Bone marrow (tissue), 2 donors: ENCODE measurements at places on chromosomes 5 and 9.

DNA sequence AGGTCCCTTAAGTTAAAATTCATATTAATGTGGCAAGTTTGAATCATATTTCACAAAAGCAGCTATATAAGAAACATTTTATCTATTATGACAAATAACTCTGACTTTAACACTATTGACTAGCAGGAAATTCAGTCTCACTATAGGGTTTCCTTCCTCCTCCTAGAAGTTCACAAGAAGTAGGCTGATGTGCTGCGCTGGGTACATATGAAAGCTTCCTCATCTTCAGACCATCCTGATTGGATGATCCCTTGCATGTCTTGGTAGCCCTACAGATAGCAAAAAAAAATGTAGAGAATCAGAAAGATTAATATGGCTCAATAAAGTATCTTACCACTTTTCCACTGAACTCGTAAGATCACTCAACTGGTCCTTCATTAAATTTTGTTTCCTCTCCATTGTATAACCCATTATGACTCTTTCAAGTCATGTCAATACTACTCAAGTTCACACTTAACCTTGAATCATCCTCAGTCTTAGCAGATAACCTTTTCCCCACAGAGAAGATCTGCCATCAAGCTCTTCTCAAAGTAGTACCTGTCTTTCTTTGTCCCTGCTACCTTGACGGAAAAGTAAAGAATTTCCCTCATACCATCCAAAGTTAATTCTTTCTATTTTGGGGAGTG is 11.5 kb upstream of the PSIP1 start:
- DNase-seq: no peak

DNA sequence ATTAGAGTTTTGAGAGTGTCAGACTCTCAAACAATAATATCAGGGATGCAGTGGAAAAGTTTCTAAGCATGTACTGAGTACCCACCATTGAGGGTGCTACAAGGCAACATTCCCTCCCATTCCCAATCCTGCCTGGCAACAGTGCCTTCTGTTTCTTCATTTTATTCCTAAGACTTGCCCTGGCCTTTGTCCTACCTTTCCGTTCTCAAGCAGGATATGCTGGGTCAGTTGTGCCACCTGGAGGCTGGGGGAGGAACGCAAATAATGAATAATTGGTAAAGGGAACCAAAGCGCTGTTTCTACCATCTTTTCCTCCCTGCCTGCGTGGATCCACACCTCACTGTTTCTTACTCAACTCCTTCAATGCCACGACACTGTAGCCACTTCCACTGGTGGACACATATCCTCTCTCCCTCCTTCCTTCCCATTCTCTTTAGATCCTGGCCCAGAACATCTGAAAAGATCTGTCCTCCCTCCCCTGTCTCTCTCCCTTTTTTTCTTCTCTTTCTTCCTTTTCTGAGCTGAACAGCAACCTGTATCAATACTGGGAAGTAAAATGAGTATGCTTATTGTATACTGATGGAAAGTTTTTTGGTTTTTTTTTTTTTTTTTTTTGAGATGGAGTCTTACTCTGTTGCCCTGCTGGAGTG is 149.5 kb downstream of the C9orf152 start:
- DNase-seq: peak; percentile 11

DNA sequence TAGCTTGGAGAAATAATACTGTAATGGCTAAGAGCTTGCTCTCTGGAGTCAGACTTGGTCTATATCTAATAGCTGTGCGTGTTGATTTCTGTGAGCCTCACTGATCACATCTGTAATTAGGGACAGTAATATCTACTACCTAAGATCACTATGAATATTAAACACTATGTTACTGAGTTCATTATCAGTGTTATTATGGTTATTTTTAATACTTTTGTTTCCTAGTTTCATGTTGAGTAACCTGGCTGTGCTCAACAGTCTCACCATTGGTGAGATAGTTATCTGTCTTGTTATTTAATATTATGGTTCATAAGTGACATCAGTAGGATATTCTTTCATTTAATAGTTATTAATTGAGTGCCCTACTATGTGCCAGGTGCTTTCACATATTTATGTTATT is 22.4 kb upstream of the CAVIN4 start:
- DNase-seq: no peak

- DNase-seq: no peak
Observed at GRCh38 chr9:14427419-14427818, 113.5 kb upstream of the NFIB start.

DNA sequence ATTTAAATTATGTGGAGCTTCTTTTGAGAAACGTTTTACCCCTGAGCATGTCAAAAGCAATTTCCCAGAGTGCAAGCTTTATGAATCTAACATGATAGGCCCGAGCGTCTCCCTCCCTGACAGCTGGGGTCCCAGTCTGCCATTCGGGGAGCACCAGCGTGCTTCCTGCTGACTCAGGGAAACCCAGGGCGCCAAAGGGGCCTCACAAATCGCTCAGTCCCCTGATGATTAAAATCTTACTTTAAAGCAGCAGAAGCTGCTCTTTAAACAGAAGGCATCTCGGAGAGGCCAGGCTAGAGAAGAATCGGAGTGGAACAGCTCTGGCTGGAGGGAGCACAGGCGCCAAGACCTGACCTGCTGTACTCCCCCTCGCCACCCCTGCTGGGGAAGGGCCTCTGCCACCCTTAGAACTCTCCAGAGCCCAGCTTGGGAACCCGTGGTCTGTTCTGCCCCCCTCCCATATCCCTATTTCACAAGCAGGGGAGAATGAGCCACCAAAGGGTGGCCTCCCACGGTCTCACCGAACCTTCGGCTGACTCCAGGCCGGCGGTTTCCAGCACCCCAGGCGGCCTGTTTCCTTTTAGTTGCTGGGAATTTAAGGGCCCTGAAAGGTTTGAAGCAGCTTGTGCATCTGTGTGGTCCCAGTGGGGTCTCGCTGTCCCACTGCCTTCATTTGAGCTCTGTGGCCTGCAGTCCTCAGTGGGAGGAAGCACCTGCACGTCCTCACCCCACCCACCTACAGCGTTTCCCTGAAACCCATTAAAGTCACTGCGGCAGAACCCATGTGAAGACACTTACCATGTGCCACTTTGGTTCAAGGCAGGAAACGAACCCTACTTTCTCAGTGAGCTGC is 147.6 kb downstream of the COL23A1 start:
- no peak for DNase-seq
